Articular chondrocyte of knee joint (primary cell): ENCODE measurements at places on chromosomes 2 and 18. TPM values are rescaled to one million over a fixed set of nuclear protein-coding genes. Genes with fewer than 3 reads are reported as not detected.

Gene EFHD1
- 0.39 and 1.3 TPM in 2 replicates for total RNA-seq

Gene LAMA1
- 11.0 and 13.1 TPM in 2 replicates for total RNA-seq

Gene WNT10A
- not detected in 2 replicates for total RNA-seq

Gene LHCGR
- total RNA-seq, result 0.32 and 0.39 TPM in 2 replicates

Gene MPV17
- total RNA-seq, result 95.4 and 108 TPM in 2 replicates

Gene CEBPZ
- total RNA-seq, result 39.7 and 50.6 TPM in 2 replicates

Gene IL18R1
- total RNA-seq, result 4.2 and 4.4 TPM in 2 replicates

Gene DES
- 0.76 and 1.6 TPM in 2 replicates for total RNA-seq

Gene PPP1R1C
- total RNA-seq, result 2.2 and 3.8 TPM in 2 replicates

Gene COLEC12
- 28.0 and 38.5 TPM in 2 replicates for total RNA-seq

Gene MEIS1
- 7.4 and 11.1 TPM in 2 replicates for total RNA-seq

Gene WIPF1
- total RNA-seq, result 40.9 and 45.3 TPM in 2 replicates

Gene TNFAIP6
- total RNA-seq, result 142 and 572 TPM in 2 replicates

Gene TEX44
- total RNA-seq, result not detected in 2 replicates

Gene AMER3
- not detected in 2 replicates for total RNA-seq

Gene SP9
- total RNA-seq, result under 0.01 TPM in 1 of 2 replicates, not detected in the other

Gene SLC38A11
- total RNA-seq, result 0.26 and 0.43 TPM in 2 replicates

Gene EPHA4
- total RNA-seq, result 24.6 and 36.0 TPM in 2 replicates

Gene SFTPB
- total RNA-seq, result not detected in 2 replicates

Gene CNRIP1
- total RNA-seq, result 70.9 and 77.6 TPM in 2 replicates

Gene G6PC2
- not detected in 2 replicates for total RNA-seq

Gene COBLL1
- 33.2 and 33.3 TPM in 2 replicates for total RNA-seq

Gene PPP4R3B
- 52.5 and 68.1 TPM in 2 replicates for total RNA-seq

Gene OR6B2
- not detected in 2 replicates for total RNA-seq

Gene TUBA3E
- total RNA-seq, result not detected in 2 replicates

Gene ZNF142
- 13.4 and 15.5 TPM in 2 replicates for total RNA-seq

Gene SCYGR4
- 0.11 TPM in 1 of 2 replicates, not detected in the other for total RNA-seq

Gene NOSTRIN
- 1.4 and 1.5 TPM in 2 replicates for total RNA-seq
